ENCODE measurements at places on chromosomes 16 and 17.

DNA sequence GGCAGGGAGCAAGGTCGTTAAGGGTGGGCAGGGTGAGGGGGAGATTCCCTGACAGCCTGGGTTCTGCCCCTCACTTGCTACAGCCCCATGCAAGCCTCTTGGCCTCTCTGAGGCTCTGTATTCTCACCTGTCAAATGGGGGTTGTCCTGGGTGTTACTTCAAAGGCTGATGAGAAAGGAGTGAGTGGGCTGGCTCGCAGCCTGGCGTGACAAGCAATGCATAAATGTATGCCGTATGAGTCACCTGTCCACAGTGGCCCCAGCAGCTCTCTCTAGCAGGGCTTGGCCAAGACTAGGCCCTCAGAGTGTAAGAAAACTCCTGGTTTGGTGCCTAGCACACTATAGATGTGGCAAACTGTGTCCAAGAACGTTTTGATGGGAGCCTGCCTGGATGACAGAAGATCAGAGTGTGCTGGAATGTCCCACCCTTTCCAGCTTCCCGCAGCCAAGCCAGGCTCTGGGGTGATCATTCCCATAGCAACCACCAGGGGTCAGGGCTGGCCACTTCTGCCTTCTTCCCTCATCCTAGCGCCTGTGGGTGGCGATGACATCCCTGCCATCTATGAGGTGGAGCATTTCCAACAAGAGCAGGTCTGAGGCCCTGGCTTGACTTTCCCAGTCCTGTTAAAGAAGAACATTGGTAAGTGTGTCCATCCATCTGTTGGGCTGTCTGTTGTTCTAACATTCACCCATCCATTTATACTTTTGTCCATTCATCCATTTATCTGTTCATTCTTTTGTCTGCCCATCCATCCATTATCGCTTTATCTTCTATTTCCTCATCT lies 37.2 kb upstream of the ADGRG1 start:
- peak; percentile 42 for DNase-seq

GRCh38 chr16:77171745-77172635 lies 19.0 kb upstream of the MON1B start:
- DNase-seq = peak; percentile 60

GRCh38 chr17:20291853-20292252 lies 175.5 kb downstream of the LGALS9B start:
- no peak for DNase-seq

- DNase-seq = no peak
Measured at GRCh38 chr17:74816905-74817620, 40.9 kb upstream of the NAT9 start.

DNA sequence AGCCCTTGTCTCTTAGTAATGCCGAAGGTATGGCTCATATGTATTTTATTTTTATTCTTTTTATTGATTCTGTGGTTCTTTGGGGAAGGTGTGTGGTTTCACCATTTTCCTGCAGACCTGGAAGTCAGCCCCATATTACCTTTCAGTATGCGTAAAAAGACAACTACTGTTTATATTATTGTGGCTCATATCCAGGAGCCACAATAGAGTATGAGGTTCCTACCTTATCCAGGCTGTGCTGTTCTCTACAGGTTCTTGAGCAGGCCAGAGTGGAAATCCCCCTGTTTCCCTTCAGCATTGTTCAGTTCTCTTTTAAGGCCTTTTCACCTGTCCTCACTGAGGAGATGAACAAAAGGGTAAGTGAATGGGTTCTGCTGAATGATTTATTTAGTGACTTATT lies 33.2 kb downstream of the REXO5 start:
- no peak for DNase-seq

DNA sequence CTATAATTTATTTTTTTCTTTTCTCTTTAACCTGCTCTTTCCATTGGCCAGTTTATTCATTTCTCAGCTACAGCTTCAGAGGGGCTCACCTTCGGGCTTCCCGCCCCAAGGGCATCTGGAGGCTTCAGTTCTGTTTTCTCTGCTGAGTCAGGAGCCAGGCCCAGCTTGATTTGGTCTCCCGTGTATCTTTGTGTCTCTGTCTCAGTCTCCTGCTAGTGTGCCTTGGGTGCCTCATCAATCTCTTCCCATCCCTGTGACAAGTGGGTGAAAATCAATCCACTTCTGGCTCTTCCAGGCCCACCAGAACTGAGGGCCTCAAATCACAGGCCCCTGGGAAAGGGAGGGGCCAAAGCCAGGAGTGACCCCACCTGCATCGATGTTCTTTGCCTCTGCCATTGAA lies 72.1 kb downstream of the CCDC182 start:
- no peak for DNase-seq

- no peak for DNase-seq
Measured at GRCh38 chr16:56337131-56337857, 88.1 kb downstream of the AMFR start.

- DNase-seq = no peak
Measured at GRCh38 chr16:86529160-86529559, 18.8 kb downstream of the FOXF1 start.

DNA sequence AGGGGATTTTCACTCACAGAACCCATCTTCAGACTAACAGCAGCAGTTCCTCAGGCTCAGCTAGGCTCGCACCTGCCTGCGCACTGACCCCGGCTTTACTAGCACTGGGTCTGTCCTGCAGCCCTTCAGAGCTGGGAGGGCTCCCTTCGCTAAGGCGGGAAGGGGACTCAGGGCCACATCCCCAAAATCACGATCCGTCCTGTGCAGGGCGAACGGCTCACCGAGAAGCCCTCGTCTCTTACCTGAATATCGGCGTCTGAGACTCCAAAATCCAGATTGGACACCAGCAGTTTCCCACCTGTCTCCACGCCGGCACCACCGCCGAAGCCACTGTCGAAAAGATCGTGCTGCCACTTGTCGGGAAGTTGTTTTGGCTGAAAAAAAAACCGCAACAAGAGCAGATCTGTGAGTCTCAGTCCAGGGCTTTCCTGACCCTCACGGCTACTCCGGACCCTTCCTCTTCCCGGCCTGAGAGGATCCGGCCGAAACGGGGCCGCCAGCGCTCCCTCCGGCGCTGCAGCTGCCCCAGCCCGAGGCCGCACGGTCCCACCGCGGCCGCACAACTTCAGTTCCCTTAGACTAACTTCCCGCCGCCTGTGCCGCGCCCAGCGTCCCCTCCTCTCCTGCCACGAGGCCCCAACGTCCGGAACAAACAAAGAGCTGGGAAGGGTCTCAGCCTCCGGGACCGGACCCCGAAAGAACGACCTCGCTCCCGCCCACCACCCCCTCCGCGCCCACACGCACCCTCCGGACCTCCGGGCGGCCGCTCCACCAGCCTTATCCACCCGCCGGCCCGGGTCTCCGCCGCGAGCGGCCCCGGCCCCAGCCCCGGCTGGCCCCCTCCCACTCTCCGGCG lies 711 bp downstream of the ALYREF start:
- DNase-seq = no peak

DNA sequence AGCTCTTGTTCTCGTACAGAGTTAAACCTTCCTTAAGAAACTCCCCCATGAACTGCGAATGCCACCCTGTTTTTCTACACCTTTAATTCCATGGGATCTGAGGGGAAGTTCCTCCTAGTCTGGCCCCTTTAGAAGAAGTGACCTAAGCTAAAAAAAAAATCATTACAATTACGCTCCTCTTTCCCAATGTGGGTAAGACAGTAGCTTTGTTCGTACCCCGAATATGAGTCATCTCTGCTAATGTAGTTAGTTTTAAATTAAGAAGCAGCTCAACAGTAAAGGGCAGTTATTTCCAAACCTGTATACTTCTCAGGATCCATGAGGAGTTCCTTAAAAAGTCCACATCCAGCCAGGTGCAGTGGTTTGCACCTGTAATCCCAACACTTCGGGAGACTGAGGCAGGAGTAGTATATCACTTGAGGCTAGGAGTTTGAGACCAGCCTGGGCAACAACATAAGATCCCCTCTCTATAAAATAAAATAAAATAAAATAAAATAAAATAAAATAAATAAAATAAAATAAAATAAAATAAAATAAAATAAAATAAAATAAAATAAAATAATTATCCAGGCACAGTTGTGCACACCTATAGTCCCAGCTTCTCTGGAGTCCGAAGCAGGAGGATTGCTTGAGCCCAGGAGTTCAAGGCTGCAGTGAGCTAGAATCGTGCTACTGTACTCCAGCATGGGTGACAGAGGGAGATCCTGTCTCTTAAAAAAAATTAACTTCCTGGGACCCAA lies 26.1 kb downstream of the RCVRN start:
- DNase-seq = no peak

- DNase-seq = no peak
Measured at GRCh38 chr17:74037320-74037719, 166.2 kb upstream of the RPL38 start.

- no peak for DNase-seq
Measured at GRCh38 chr16:17050468-17050867, 420.3 kb downstream of the XYLT1 start.

GRCh38 chr17:47287639-47288038 lies 34.0 kb downstream of the ITGB3 start:
- no peak for DNase-seq

DNA sequence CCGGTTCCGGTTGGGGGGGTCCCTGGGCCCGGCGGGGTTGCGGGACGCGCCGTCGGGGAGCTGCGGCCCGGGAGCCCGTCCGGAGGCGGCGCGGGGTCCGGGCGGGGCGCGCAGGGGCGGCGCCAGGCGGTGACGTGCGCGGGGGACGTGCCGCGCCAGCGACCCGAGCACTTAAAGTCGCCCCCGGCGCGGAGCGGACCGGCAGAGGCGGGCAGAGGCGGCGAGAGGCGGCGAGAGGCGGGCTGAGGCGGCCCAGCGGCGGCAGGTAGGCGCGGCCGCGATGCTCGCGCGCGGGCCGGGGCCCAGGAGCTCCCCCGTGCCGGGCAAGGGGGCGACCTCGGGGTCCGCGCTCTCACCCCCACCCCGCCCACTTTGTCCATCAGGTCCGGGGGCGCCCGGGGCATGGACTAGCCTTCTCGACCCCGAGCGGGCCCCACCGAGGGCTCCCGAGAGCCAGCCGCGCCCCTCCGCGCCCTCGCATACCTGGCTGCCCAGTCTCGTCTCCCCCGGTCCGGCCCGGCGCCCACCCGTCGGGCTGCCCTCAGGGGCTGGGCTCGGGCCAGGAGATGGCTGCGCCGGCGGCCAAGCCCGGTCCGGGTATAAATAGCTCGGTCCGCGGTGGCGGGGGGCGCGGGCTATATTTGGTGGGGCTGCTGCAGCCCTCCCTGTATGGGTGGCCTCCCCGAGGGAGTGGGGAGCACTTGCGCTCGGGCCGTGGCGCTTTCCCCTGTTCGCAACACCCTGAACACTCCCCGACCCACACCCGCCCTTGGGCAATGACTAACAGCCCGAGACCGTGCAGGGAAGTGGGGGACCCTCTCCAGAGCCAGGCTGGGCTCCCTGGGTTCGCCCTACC lies at the start of gene SLC16A3:
TSS of gene SLC16A3 (plus strand) at position 201 of the 856 bp plus-strand sequence. CDS start 6,967 bp downstream, outside the sequence.
- DNase-seq = no peak

DNA sequence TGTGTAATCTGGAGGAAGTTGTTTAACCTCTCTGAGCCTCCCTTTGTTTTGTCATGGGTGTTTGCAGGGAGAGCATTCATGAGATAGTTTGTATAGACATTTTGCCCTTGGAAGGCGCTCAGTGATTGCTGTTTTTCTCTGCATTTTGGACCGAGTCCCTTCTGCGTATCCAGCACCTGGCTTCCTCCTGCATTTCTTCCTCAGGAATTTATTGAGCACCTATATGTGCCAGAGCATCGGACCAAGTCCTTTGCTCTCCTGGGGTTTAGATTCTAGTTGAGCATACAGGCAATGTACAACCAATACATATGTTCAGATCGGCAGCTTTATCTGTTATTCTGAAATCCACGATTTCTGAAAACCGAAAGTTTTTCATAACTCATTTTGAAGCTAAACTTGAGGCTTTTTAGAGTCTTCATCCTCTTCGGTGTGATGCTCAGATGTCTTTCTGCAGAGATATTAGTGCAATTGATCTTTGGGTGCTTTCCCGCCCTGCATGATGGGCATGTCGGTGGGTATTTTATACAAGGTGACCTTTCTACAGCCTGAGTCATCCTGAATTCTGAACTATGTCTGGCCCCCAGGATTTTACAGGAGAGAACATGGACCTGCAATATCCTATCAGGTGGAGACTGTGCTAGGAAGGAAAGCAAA lies 4.1 kb downstream of the IL4R start:
- no peak for DNase-seq

DNA sequence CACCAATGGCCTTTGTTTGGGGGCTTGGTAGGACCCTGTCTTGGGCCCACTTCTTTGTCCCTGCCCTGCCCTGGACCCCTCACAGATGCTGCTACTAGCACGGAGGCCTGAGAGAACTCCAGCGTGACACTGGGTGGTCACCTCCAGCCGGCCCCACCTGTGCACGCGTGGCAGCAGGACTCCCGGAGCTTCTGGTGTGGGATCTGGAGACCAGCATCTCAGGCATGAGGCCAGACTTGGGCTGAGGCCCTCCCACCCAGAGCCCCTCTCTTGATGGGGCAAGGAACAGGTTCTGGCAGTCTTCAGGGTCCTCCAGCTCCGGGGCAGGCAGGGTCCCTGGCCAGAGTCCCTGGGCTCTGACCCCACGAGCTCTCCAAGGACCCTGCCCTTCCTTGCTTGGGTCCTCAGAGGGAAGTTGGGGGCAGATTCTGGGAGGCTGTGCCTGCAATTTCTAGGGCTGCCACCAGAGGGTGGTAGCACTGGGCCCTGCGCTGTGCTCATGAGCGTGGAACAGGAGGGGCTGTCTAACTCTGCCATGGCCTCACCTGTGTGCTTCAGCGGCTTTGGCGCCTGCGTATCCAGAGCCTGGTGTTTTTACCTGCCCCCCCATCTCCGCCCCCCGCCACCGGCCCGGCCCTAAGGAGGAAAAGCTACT lies 3.1 kb upstream of the BAIAP3 start:
- no peak for DNase-seq

- no peak for DNase-seq
Measured at GRCh38 chr16:77896415-77897128, 108.2 kb downstream of the VAT1L start.

DNA sequence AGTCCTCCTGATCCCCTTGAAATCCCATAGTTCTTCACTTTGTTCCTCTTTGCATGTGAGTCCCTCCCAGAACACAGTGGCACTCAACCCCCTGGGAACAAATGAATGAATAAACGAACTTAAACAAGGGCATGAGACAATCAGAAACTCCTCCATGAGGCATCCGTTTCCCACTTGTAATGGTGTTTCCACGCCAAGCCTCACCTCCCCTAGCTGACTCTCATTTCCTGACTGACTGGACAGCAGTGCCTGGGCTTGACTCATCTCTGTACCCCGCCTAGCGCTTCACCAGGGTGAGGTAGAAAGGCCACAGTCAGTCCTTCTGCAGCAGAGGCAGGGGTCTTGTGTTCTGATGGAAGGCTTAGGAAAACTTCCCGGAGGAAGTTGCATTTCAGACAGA lies 14.2 kb downstream of the KIF1C start:
- DNase-seq = no peak

DNA sequence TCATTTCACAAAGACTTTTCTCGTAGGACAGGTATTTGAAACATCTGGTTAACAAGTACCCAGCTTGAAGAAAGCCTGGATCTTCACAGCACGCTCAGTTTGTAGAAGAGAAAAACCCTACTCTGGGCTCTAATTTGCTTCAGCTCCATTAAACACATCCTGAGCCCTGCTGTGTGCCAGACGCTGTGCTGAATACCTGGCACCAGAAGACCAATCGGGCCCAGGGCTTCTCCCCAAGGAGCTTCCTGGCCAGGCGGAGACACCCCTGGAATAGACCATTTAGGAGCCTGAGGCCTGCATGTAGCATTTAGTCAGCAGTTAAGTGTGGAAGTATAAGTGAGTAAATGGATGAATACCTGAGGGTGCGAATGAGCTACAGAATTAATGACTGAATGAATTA lies 8.9 kb upstream of the ABAT start:
- no peak for DNase-seq

GRCh38 chr17:44206825-44207155 lies 7.1 kb upstream of the ATXN7L3 start:
- no peak for DNase-seq

GRCh38 chr17:71023249-71024030 lies 854.1 kb downstream of the KCNJ2 start:
- no peak for DNase-seq

GRCh38 chr16:81633147-81633619 lies 145.9 kb upstream of the PLCG2 start:
- no peak for DNase-seq
